NB4 (cell line): ENCODE measurements at places on chromosomes 11 and 22.

GRCh38 chr11:99019696-99020095, 1.1 kb upstream of the CNTN5 start:
- no peak for DNase-seq

- DNase-seq = no peak
Measured at GRCh38 chr11:103450241-103450640, 341.0 kb downstream of the DYNC2H1 start.

DNA sequence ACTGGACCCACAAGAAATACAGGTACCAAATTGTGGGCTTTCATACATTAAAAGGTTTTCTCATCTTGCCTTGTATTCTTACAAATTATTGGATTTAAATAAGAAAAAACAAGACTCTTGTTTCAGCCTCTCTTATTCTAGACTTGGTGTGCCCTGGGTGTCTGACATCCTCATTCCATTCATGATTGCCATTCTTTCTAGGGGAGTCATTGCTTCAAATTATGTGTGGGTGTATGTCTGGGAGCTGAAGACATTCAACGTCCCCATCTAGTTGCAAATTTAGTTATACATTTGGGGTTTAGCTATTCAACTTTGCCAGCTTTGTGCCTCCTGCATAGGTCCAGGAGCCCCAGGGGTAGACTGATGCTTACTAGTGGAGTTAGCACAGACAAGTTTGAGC, 18.1 kb downstream of the MAML2 start:
- DNase-seq = no peak

DNA sequence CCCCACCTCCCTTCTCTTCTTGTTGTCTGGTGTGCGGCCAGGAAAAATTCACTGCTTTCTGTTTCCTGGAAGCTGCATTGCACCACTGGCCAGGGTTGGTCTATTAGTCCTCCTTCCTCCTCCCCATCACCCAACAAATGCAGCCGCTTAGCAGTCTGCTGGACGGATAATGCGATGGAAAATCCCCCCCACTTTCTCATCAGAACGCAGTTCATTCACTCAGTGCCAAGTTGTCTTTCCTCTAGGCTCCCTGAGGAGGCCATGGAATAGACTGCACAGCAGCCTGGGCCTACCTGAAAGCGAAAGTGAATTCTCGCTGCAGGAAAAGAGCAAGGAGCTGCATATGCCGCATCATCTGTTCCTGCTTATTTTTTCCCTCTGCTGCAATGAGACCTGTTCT, 513.6 kb downstream of the METTL15 start:
- no peak for DNase-seq

DNA sequence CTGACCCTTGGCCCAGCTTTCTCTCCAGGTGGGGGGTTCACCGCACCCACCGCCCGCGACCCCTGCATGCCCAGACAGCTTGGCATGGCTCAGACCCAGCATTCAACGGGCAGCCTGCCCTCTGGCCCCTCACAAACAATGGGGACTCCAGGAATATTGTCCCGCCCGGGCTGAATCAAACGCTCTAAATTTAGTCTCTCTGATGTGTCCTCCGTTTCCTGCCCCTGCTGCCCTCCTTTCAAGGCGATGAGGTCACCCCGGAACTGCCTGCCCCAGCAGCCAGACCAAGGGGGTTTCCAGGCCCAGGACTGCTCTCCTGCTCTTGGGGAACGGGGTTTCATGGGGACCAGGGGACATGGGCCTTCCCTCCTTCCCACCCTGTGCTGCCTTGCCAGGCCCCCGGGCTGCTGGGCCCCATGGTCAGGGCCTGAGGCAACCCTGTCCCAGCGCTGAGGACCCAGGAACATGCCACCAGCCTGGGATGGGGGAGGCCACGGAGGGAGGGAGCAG, 10.1 kb upstream of the PDGFB start:
- peak; percentile 38 for DNase-seq

DNA sequence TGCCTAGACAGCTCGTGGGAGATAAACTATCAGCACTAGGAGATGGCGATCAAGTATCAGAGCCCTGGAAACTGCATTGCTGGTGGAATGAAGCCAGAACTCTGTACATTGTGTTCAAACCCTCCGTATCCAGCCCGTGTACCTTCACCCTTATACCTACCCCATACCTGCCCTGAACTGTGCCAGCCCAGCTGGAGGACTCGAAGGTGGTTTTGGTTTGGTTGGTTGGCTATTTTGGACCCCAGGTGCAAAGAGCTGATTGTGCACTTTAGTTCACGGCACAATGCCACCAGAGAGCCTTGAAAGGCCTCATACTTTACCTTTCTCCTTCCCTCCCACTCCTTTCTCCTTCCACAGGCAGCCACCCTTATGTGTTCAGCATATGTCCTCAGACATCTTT, 16.0 kb downstream of the FAM83F start:
- DNase-seq = no peak

- peak; percentile 89 for DNase-seq
Measured at GRCh38 chr11:121435551-121436511, 16.3 kb upstream of the SORL1 start.

DNA sequence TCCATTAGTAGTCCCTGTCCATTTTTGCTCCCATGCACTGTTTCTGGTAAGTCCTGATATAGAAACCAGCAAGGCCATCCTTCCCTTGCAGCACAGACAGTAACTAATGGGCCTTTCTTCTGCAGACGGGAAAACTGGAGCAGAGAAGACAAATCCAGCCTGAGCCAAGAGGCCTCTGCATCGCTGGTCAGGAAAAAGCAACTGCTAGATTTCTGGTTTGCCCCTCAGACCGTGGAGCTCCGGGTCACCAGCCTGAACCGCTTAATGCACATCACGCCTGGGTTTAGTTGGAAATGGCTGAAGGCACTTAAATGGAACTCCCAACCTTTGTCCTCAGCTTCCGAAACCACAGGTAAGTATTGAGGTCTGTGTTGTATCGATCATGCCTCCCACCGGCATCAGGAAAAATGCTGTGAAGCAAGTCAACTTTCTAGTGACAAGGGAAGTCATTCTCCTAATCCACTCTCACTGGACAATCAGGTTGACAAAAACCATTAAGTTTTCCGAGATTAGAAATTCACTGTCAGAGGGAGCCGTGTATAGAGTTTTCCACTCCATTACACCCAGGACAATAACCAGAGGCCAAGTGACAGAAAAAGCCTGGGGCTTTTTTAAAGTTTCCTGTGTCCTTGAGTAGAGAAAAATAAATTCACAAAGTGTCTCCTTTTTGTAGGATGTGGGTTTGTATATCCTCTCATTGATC, 14.8 kb upstream of the LMO2 start:
- no peak for DNase-seq

DNA sequence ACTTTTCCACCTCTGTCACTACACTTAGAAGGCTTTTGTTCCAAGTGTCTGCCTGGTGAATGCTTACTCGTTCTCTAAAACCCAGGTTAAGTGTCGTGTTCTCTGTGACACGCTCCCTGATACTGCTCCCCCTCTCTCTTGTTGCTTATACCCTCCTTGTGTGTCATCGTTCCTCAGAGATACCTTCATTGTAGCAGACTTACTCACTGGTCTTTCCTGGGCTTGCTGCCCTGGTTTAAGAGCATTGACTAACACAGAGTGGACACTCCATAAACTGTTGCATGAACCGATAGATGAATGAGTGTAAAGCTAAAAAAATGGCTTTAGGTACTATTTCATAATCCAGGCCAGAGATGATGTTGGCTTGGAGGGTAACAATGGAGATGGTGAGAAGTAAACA, 171.3 kb downstream of the GRIK4 start:
- DNase-seq = no peak

DNA sequence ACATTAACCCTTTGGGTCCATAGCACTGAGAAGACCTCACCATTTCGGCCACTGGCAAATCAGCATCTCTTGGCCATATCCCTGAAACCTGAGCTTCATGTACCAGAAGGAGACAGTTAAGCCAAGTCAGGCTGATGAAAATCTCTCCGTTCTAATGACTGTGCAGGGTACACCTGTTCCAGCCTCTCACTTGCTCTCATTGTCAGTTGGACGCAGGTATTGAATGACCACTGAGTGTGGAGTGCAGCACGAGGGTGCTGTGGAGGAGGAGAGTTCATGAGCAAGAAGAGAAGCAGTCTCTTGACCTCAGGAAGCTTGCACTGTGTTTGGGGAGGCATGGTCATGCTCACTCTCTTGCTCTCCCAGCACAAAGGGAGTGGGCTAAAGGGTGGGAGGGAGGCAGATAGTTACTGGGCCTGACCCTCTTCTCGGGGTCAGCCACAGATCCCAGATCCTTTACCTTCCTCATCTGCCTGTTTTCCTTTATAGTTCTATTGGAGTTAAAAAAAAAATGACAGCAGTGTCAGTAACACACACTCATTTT, 65.2 kb downstream of the ZBTB16 start:
- no peak for DNase-seq

DNA sequence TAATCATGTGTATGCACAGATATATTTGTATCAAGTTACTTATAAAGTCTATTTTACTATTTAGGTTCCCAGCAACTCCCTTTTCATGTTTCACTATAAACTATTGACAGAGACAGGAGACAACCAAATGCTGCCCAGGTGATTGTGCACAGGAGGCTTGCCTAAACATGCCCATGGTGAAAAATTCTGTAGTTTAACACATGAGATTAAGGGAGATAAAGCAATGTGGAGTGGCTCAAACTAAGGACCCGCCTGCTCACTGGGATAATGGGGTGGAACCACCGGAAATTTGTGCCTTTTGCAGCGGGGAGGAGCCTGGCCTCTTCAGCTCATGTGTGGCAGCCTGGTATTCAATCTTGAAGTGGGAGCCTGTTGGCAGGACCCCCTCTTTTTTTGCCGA, 459.5 kb upstream of the CNTN5 start:
- no peak for DNase-seq

DNA sequence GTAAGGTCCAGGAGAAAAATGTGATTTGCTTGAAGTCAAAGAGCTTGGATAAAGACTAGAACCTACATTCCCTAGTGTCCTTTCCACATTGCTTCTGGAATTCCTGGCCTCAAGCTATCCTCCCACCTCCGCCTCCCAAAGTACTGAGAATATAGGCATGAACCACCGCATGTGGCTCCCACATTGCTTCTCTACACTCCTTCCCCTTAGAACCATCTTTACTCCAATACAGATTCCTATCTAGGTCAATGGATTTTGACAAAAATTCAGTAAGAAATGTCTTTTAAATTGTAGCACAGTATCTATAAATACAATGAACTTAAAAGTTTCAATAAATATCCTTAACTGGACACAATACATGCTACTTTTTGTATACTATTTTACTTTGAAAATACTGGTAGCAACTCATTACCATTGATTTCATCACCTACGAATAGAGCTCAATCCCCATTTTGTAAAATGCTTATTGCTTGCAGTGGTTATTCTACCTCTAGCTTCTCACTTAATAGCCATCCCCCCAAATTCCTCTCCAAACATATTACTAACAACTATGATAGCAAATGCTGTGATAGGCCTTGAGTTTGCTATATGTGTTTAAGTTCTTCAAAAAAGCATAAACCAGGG, 53.4 kb downstream of the GAB2 start:
- DNase-seq = no peak

DNA sequence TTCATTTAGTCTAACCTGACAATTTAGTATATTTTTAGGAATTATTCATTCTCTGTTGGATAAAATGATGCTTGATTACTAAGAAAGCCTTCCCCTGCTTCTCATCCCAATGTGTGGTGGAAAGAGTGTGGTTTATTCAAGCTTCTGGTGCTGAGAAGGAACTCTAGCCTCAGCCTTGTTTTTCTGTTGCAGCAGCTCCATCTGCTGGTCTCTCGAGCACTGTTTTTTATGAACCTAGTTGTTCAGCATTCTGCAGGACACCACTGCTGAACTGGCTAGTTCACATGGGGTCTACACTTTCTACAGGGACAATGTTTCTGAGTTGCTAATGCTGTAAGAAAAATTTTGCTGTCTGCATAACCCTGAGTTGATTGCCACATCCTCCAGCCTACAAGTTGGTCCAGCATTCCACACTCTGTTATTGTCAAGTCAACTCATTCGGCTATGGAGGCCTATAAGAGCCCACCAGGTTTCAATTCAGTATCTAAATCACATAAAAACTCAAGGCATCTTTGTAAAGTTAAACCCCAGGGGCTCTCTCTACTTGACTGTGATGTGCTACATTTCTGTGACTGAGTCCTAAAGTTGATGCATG, 14.3 kb downstream of the OR2AG2 start:
- DNase-seq = peak; percentile 62

DNA sequence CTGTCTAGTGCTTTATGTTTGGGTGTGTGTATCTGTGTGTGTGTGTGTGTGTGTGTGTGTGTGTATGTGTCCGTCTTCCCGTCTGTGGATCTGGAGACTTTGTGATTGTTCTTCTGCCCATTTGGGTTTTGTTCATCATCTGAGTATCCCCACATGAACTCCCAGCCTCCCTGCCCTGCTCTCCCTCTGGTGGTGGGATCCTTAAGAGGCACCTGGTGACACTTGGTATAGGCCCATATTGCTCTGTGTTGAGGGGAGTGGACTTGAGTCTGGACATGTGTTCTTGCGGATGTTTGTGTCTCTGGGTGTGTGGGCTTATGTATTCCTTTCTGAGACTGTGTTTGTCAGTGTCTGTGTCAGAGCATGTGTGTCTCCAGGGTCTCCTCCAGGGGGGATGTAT, 15.3 kb downstream of the RCOR2 start:
- DNase-seq = peak; percentile 47
